A549 treated with dexamethasone at 1 μM for 4 hours (cell line): ENCODE measurements at places on chromosomes 6 and 20. TPM values are rescaled to one million over a fixed set of nuclear protein-coding genes. Genes with fewer than 3 reads are reported as not detected.

The RIMS4 gene
- 1.7 to 2.4 TPM (median 2.1 TPM) in 5 replicates for total RNA-seq

The TP53TG5 gene
- total RNA-seq, result not detected in 5 replicates

The BPIFB4 gene
- total RNA-seq, result not detected in 5 replicates

The SLC17A2 gene
- not detected in 5 replicates for total RNA-seq

The PI3 gene
- total RNA-seq, result 1.9 to 4.3 TPM (median 2.3 TPM) in 5 replicates

The DDX43 gene
- not detected in 5 replicates for total RNA-seq

The TRMT11 gene
- total RNA-seq, result 10.3 to 12.0 TPM (median 10.9 TPM) in 5 replicates

The ZBTB46 gene
- 0.65 to 0.82 TPM (median 0.73 TPM) in 5 replicates for total RNA-seq
